ACHN (cell line): ENCODE measurements at places on chromosomes 12 and 14.

- no peak for DNase-seq
These were observed 121.9 kb upstream of the ATF1 start for GRCh38 chr12:50642035-50642451.

DNA sequence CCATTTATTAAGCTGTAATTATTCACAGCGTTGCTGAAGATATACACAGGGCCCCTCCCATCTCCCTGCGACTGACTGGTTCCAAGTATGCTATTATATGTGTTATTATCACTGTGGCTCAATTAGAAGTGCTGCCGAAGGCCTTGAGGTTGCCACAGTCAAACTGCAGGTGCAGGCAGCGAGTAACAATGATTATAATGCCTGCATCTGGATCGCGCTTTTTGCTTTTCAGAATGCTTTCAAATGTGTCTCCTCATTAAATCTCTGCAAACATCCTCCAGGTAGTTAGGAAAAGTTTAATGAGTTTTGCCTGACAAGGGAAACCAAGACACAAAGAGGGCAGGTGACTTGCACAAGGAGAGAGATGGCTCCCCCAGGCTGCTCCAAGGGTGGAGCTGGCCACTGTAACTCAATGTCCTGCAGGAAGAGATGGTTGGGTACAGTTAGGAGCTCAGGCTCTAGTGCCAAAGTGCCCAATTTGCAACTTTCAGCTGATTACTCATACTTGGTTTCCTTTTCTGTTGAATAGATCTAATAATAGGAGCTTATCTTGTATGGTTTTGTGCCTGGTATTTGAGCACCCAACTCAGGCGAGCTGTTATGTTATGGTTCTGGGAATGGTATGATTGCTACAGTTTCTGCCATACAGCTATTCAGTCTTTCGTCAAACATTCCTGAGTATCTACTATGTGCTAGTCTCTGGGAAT is 1.7 kb upstream of the SYNE3 start:
- DNase-seq, result no peak

DNA sequence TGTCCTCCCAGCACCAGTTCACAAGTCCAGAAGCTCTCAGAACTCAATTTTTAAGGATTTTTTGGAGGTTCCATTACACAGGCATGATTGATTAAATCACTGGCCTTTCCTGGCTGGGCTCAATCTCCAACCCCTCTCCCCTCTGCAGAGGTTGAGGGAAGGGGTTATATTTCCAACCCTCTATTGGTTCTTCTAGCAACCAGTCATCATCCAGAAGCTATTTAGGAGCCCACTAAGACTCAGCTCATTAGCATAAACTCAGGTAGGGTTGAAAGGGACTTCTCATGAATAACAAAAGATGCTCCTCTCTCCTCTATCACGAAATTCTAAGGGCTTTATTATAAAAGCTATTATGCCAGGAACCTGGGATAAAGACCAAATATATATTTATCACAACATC is 41.5 kb downstream of the SPPL3 start:
- no peak for DNase-seq

GRCh38 chr14:36662543-36663403 is 1.1 kb downstream of the PAX9 start:
- DNase-seq, result no peak

- no peak for DNase-seq
These were observed 149.1 kb downstream of the NTF3 start for GRCh38 chr12:5581019-5581418.

DNA sequence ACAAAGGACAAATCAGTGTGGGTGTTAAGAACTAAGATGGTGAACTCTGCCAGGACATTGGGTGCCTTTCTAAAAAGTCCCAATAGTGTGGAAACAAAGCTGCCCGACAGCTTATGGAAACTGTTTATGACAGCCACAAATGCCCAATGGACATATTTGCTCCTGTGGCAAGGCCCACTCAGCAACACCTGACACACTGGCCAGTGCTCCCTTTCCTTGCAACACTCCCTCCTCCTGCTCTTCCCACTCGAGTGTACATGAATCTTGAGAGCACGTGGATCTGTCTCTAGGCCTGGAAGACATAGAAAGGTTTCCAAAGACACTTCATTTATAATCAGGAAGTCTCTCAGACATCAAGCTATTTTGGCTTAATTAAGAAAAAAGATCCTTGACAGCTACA is 14.2 kb upstream of the LRIG3 start:
- DNase-seq, result no peak

GRCh38 chr12:55965941-55966407 is at the start of gene PMEL:
Gene PMEL, minus strand, starts transcription at chr12:55966042. Its CDS starts 31 bp downstream, at chr12:55966011.
- DNase-seq, result peak; percentile 20

DNA sequence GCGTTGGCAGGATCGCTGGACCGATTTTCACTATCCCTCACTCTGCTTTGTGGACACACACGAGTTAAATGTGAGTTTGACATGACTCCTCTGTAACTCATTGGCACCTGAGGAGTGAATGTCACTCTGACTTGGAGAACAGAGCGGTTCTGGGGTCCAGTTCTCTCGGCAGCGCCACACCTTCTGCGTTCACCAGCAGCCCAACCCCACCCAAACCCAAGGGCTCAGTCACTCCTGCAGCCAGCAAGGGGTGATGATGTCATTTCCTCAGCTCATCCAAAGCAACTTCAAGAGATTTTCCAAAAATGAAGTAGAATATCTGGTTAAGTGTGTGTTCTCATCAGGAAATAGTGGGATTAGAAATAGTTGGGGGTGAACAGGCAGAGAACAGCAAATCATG is 36.3 kb downstream of the ADGRD1 start:
- no peak for DNase-seq

GRCh38 chr12:92733181-92733580 is 30.4 kb downstream of the PLEKHG7 start:
- no peak for DNase-seq

DNA sequence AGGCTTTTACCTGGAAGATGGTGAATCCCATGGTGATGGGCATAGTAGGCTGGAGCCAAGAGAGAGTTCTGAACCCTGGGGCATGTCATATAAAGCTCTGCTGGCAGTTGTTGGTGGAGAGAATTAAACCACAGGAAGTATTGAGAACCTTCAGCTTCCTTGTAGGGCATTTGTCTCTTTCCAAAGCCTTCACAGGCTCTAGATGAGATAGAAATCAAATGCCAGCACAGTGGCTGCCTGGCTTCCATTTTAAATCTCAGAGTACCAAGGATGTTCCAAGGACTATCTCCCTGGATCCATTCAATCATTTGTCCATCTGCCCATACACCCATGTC is 369.6 kb downstream of the DPF3 start:
- DNase-seq, result no peak

DNA sequence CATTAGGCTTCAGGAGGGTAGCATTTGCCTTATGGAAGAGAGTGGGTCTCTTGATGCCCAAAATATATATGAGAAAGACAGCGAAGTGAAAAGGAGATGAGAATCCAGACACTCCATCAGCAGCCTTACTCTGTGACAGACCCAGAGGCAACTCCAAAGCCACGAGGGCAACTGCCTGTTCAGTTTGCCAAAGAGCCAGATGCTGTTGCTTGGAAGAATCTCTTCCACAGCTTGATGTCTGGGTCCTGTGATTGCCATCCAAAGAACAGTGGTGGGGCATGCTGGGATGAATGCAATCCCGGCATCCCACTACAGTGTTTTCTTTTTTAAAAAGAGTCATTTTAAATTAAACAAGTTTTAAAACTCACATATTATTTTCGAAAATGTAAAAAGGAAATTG is 10.9 kb upstream of the OTX2 start:
- DNase-seq, result no peak

GRCh38 chr14:38198425-38198824 is 9.3 kb upstream of the SSTR1 start:
- DNase-seq, result no peak

DNA sequence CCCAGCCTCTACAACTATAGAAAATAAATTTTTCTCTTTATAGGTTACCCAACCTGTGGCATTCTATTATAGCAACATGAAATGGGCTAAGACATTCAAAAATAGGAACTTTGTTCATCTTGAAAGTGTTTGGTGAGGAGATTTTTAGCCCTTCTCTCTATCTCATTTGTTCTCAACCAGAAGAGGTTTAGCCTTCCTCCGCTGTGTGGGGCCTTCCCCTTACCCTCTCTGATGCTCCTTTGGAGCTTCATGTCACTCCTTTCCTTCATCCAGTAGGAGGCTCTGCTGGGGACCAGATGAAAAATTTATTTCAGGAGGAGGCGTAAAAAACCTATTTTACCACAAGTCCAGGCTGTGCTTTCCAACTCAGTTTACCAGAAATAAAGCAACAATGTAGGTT is 94.1 kb downstream of the RTN1 start:
- no peak for DNase-seq

DNA sequence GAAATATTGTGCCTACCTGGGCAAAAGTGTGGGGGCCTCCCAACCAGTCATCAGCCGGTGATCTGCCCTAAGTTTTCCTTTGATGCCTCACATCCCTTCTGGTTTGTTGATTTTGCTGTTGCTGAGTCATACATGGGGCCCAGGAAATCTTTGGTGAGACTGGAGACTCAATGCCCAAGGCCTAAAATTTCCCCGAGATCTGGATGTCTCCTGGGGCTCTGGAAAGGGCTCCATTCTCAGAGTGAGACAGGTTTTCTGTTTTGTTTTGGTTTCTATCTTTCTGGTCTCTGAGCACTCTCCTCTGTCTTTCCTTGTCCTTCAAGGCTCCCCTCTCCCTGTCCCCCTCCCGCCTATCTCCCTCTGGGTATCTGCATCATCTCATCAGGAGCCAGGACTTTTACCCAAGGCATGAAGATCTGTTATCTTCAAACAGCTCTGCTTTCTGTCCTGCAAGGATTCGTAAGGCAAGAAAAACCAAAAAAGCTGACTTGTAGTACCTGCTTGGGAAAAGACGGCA is 152.8 kb upstream of the MAX start:
- peak; percentile 36 for DNase-seq

GRCh38 chr14:47207617-47208016 is 467.8 kb downstream of the MDGA2 start:
- DNase-seq, result peak; percentile 59

DNA sequence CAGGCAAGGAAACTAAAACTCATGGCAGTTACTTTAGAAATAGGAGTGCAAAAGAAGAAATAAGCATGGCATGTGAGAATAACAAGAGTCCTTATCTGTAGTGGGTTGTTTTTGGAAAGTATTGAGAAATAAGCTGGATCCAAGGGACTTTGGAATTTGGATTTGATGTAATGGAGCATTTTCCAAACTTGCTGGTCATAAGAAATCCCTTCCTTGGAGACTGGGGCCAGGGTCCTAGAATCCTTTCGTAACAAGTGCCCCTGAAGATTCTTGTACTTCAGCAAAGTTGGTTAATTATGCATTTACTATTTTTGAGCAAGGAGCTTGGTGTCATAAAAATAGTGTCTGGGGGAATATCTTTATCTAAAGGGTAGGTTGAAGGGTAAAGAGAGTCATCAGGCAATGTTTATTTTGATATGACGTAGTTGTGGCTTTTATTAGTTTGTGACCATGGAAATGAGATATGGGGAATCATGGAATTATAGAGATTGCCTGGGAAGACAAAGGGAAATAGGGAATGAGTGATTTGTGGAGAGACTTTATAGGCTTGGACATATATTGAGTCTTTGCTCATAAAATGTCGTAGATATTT is 53.9 kb downstream of the WNK1 start:
- no peak for DNase-seq

GRCh38 chr12:8697120-8697475 is 693 bp upstream of the RIMKLB start:
- peak; percentile 60 for DNase-seq

DNA sequence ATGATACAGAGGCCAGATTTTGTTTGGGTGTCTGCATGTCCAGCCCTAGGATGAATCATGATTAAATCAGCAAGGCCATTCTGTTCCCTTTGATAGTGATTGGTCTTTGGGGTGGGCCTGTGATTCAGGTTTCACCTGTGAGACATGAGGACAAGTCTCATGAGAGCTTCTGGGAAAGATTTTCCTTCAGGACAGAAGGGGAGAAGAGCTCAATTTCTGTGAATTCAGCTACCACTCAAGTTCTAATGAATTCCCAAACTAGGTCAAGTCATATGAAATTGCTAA is 73.4 kb downstream of the ZNF664 start:
- no peak for DNase-seq

GRCh38 chr12:96338852-96339471 is 61.3 kb downstream of the CDK17 start:
- DNase-seq, result no peak

- no peak for DNase-seq
These were observed 87.7 kb downstream of the GLT1D1 start for GRCh38 chr12:128940974-128941373.

DNA sequence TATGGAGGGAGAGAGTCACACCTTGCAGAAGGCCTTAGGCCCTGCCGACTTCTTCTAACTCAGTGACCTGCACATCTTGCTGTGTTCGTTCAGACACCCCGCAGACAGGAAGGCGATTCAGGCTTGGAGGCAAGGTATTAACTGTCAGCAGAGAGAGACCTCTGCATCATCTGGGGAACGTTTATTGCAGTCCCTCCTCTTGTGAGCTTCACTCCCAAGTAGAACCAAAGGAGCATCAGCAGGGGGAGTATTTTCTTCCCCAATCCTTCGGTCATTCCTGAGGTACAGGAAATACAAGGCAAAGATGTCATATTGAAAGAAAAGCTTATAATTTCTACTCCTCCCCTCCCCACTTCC is 217.9 kb downstream of the CRADD start:
- DNase-seq, result no peak

DNA sequence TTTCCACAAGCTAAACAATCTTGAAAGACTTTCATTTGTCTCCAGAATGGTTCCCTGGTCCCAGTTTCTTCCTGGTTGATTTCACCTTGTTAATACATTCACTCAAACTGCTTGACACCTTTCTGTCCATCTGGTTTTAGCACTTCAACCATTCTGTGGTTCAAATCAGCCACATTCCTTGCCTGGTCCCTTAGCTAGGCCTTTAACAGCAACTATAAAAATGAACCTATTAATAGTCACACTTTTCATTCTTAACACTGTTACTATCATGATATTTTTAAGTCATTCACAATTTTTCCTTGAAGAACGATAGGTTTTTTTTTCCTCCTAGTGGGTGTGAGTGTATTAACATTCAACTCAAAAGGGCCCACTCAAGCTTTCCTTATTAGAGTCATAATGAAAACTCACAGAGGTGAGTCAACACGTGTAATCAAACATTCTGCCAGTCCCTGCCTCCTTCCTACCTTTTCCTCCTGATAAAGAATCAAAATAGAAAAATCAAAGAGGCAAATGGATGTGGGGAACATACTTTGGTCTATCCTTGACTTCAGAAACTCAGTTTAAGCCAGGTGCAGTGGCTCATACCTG is 34.4 kb upstream of the CCNT1 start:
- no peak for DNase-seq
